ENCODE measurements at places on chromosomes 3 and 15.

GRCh38 chr3:159882790-159883779, 105.5 kb upstream of the IL12A start:
- DNase-seq: no peak

DNA sequence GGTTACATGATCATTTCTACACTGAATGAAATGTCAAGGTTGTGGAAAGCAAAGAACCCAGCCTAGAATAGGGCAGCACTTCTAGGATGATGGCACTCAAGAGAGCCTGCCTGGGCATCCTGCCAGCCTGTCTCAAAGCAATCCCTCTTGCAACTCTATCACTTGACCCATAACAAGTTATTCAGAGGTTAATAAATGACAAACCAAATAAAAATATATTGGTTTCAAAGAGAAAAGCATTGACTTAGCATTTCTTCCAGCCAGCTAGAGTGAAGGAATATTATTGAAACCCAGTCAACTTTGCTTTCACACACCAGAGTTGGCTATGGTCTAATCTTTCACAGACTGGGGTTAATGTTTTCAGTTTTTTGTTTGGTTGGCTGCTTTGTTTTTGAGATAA, 214.6 kb upstream of the UBE2E2 start:
- no peak for DNase-seq

GRCh38 chr15:46091860-46092450, 457.1 kb downstream of the SQOR start:
- DNase-seq: no peak

DNA sequence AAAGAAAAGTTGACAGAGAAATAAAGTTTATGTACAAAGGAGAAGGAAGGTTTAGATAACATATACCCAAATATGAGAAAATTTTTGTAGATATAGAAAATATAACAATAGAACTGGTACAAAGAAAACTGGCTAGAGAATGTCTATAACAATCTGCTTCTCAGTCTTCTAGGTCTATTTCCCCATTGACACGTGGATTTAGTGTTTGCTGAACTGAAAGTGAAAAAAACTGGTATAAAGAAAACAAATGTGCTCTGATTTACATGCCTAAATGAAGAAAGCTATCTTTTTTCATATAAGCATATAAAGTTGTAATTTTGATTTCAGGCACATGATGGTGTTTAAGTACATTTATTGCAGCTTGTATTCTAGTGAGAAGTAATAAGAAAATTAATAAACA, 9.8 kb downstream of the KCNMB2 start:
- DNase-seq: no peak

DNA sequence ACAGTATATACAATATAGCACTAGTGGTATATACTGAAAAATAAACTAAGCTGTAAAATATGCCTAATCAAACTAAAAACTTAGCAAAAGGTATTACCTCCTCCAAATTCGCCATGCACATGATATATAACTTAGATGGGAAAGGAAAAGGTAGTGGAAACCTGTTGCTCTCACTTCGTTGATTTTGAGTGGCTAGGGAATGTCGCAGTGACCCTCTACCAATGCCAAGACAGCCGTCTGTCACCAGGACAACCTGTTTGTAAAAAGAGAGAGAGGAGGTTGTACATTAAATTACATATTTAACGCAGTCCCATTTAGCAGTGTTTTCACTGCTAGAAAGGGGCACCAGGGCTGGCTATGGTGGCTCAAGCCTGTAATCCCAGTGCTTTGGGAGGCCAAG, 11.3 kb downstream of the INTS14 start:
- DNase-seq: no peak

DNA sequence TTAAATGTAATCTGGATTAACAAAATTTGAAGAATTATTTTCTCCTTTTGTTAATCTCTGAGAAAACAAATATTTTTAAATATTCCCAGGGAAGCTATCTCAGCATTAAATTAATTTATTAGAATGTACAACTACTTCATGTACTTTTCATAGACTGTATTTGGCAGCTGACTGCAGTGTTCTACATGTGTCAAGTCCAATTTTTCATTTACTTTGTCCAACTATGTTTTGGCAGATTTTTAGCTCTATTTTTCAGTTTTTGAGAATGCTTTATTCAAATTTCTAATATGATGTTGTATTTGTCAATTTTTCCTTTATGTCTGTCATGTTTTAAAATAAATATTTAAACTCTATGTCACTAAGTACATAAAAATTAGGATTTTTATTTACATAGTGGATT, 925.1 kb downstream of the OTOL1 start:
- no peak for DNase-seq

DNA sequence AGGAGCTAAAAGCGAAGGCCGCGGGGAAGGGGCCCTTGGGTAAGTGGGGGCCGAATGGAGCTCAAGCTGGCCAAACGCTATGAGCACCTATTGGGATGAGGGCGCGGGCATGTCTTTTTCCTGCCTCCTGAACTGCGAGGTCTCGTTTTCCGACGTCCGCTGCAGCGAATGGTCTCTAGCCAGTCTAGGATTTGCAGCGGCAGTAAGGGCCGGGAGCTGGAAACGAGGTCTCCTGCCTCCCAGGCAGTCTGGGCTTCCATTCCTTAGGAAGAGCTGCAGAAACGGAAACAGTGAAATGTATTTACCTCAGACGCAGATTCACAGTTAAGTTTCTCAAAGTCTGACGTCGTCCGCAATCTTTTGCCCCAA, 517 bp downstream of the TMA7 start:
- DNase-seq: no peak

DNA sequence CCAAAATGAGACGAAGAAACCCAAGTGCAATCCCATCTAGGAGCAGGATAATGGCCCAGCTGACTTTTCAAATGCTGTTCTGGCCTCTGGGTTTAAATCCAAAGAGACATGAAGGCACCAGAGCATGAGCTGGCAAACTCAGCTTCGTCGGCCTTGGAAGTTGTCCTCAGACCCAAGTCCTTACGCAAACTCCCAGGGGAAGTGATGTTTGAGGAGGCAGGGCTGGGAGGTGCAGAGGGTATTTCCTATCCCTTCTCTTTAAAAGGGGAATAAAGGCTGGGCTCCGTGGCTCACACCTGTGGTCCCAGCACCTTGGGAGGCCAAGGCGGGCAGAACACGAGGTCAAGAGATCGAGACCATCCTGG, 68.9 kb upstream of the HERC1 start:
- no peak for DNase-seq

DNA sequence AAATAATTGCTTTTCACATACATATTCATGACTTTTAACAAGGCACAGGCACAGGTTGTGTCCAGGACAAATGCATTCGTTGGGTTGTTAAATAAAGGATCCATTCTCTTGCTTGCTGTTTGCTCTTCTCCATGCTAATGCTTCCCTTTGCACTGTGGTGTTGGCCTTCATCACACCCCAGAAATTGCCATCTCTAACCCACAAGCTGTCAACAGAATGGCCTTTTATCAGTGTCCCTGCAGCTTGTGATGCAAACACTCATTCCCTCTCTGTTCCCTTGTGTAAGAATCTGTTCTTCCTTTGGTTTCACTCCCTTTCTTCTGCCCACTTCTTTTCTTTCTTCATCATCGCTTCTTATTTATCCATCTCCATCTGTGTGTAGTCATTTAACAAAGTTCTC, 72.2 kb downstream of the SLC7A14 start:
- no peak for DNase-seq

DNA sequence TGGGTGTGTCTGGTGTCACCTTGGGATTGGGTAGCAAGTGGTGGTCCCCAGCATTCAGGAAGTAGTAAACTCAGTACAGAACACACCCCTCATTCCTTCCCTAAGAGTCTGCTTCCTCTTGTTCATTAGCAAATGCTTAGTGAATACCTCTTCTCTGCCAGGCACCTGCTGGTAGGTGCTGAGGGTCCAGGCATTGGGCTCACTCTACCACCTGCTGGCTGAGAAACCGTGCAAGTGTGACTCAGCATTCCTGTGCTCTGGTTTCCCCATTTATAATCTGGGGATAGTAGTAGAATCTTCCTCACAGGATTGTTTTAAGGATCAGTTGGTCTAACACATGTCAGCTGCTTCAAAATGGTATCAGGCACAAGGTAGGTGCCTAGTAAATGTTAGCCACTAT, 4.8 kb downstream of the SHF start:
- DNase-seq: no peak

DNA sequence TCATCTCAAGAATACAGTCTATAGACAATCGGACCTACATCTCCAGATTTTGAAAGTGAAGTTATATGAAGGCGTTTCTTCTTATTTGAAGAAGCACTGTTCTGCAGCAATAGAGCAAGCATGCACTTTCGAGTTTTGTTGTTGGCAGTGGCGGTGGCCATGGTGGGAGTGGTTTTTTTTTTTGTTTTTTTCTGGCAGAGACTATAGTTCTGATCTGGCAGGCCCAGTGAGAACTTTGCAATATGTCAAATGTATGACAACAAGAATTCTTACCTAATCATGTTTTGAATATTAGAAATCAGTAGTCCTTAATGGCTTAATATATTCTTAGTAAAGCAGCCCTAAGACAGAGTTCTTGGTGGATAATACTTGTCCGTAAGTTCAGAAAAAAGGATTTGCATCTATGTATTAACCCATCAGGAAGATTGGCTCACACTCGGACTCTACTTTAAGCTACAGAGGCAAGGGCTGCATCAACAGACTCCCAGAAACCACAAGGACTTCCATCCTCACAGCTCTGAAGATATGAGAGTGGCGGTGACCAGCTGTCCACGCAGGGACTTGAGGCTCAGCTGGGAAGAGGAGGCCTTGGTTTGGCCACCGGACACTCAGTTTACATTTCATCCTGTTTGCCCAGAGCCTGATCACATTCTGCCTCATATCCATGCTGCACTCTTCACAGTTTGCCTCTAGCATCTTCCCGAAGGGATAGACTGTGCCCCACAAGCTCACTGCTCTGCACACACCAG, 124.1 kb upstream of the THBS1 start:
- no peak for DNase-seq

- no peak for DNase-seq
Observed at GRCh38 chr3:128307029-128307633, 153.8 kb downstream of the EEFSEC start.

DNA sequence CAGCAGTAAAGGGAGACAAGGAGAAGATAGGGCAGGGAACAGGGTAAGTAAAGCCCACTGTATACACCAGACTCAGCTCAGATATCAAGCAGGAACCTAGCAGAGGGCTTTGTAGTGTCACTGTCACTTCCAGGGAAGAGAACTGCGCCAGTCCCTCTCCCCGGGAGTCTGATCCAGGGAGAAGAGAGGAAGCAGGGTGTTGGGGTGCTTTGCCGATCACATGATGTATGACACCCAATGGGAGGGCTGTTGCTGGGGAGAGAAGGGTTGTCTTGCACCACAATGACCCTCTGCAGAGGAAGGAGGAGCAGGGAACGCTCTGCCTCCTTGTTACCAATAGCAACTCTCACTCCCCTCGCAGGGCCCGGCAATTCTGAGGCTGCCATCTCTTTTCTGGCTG, 147.2 kb upstream of the SLC2A2 start:
- no peak for DNase-seq

DNA sequence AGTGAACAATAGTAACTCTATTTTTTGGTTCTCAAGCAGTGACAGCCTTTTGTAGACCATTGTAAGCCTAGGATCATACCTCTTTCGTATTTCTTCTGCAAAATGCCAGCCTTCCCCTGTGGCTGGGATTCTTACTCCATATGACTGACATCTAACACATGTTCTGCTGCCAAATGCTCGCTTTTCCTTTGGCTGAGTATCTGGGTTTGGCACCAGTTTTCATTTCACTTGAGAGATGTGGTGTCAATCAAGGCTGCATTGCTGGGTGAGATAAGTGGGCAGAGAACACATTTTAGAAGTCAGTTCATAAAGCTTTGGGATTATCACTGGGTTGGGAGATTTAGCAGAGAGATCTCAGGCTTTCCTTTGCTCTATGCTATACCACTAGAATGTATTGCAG, 514.7 kb upstream of the SGO1 start:
- DNase-seq: no peak

DNA sequence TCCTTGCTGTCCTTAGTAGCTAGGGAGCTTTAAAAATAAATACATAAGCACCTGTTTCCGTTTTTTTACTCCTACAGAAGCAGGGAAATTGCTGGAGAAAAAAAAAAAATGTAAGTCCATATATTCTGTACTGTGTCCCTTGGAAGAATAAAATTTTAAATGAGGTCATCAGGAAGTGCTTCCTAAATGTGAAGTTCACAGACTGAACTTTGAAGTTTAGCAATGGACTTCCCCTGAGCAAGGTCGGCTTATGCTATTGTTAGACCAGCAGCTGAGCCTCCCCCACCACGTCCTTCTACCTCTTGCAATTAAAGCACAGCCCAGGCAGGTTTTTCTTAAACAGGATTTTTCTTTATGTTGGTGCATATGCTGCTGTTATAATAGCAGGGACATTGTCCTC, 26.3 kb downstream of the LIPC start:
- no peak for DNase-seq

DNA sequence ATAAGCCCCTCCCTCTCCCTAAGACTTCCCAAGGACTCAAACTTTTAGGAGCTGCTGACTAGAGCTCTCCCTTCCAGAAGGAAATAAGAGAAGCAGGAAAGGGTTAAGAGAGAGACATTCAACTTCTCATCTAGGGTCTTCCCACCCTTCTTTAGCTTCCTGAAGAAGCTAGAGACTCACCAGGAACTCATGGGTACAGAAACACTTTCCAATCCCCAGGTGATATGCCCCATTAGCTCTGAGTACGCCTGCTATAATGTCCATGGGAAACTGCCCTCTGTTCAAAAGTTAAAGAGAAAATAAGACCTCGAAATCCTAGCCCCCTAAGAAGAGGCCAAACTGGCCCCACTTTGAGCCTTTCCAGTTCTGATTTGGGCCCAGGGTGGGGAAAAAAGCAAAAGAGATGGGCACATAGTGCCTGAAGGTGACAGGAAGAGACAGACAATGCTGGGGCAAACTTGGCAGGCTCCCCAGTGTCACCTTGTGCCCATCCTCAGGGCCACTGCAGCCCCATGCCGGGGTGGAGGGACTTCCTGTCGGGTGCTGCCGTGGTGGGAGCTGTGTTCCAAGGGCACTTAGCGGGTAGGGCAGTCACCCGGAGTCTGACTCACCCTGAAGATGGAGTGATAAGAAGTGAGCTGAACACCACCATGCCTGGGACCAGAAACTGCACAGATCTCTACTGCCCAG, 29.5 kb downstream of the CCDC12 start:
- DNase-seq: peak; percentile 71

DNA sequence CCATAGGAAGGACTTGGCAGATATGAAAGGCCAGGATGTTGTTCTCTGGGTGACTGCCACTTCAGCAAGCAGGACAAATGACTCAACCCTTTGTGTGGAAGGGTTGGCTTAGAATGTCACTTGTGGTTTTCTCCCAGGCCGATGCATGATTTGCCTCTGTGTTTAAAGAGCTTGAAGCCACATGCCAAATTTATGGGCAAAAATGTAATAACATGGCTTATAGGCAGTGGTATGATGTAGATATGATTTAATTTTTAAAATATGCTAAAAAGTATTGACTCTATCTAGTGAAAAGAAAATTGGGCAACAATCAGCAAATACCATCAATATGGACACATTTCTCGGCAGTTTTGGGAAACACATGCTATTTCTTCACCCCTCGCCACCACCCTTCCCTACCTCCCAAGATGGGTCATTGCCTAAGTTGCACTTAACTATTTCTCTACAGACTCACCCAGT, 114.6 kb downstream of the CYP19A1 start:
- no peak for DNase-seq

GRCh38 chr3:86282106-86282787, 708.7 kb downstream of the VGLL3 start:
- DNase-seq: no peak
